GF-D8 (cell line): ENCODE measurements at places on chromosomes 1 and 21.

GRCh38 chr1:185425163-185425562, 108.1 kb upstream of the IVNS1ABP start:
- no peak for DNase-seq

DNA sequence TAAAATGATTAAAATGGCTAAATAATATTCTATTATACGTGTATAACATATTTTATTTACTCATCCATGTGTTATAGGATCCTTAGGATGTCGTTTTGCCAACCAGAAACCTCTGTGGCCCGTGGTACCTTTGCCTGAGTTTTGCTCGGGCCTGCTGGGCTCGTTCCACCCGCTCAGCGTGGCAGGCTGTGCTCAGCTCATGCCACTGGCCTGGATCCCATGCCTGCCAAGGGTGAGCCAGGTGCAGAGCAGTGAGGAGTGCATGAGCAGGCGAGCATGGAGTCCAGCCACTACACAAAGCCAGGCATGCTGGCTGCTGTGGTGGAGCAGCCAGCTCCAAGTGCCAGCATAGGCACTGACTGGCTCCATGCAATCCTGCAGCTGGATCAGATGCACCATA, 417.2 kb downstream of the TTLL7 start:
- no peak for DNase-seq

GRCh38 chr1:25095635-25096200, 136.6 kb downstream of the SYF2 start:
- DNase-seq = no peak

- no peak for DNase-seq
Observed at GRCh38 chr1:218778257-218779126, 395.2 kb upstream of the LYPLAL1 start.

- no peak for DNase-seq
Observed at GRCh38 chr1:84504580-84505492, 1.4 kb upstream of the SPATA1 start.

GRCh38 chr1:160710517-160711252, 937 bp downstream of the CD48 start:
- no peak for DNase-seq

GRCh38 chr1:24959623-24959975, 29.5 kb upstream of the RUNX3 start:
- DNase-seq = no peak

- no peak for DNase-seq
Observed at GRCh38 chr1:145960468-145961108, 2.8 kb upstream of the LIX1L start.

DNA sequence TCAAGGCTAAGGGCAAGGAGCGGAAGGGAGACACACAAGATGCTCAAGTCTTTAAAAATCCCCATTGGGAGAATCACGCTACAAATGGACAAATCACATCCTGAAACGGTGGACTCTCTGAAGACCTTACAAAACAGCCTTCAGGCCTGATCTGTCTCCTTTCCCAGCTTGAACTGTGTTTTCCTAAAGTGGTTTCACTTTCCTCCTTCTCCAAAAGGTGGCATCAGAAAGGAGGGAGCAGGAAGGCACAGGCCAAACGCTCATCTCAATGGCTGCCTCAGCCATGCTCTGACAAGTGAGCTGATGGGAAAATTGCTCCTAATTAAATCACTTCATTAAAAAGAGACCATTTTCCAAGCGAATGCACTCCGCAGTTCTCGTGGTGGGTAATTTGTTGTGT, 47.7 kb downstream of the UTP25 start:
- DNase-seq = no peak

DNA sequence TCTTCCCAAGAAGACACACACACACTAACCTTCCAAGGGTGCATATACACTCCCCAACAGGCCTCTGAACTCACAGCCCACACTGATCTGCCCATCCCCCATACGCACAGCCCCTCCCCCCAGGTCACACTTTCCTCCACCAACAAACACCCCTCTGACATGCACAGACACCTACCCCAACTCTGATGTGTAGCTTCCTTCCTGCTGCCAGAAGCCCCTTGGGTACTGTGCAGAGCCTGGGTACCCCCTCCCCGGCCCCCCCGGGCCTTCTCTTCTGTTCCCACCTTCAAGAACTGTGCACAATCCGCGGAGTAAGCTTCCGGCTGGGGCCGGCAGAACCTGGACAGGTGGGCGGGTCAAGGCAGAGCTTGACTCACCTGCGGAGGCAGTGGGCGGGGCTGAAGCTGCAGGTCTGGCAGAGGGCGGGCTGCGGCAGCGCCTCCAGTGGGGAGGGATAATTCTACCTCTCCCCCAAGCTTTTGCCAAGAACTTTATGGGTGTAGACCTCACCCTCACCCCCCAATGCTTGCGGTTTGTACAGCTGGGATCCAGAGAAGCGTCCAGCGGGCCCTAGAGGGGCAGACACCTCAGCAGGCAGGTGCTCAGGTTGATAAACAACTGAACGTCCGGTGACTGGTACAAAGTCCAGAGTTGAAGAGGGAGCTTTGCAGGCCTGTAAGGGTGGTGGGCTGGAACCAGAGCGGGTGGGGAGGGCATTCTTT, at the start of gene C1orf210:
TSS of gene C1orf210 (minus strand) at position 313 of the 722 bp plus-strand sequence. CDS start 2,311 bp downstream, outside the sequence.
- no peak for DNase-seq

DNA sequence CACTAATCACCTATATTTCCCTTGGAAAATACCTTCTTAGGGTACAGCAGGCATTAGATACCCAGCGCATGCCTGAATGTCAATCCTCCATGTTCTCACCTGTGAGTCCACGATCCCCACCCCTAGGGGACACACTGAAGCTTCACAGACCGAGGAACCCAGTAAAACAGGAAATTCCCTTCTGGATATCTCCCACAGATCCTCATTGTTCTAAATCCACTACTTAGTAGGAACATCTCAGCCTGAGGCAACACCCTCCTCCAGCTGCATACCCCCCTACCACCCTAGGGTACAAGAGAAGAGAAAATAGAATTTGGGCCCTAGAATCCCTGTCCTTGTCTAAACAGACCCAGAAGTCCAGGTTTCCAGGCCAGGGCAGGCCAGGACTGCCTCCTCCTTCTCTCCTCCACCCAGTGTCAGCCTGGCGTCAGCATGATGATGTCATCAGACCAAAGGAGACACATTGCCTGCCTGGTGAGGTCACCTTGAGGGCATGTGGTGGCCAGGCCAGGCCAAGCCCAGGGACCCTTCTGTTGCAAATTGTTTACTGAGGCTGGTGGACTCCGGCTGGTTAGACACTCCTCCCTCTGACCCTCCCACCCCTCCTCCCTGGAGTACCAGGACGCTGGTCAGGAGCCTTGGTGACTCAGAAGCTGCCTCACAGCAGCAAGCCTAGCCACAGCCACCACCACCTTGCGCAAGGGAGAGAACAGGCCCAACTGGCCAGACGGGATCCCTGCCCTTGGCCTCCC, 6.2 kb downstream of the NECTIN4 start:
- no peak for DNase-seq

DNA sequence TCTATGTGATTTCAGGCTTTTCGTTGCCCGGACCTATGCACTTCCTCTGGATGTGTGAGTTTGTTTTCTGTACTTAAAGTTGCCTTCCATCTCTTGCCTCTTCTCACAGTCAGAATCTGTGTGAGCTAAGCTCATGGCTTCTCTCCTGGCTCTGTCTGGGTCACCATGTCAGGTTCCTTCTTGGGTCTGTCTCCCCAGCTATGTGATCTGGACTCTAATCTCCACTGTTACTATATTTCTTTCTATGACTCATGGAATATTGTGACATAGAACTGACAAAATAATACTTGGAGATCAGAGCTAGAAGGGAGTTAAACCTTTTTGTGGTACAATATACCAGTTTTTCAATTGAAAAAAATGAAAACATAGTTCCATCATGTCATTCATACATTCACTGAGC, 172.7 kb upstream of the FGGY start:
- DNase-seq = no peak

- DNase-seq = no peak
Observed at GRCh38 chr1:237386362-237387143, 344.6 kb downstream of the RYR2 start.

GRCh38 chr1:248404024-248404423, 1.2 kb downstream of the OR2T1 start:
- no peak for DNase-seq

GRCh38 chr1:232626452-232626851, 3.5 kb downstream of the SIPA1L2 start:
- no peak for DNase-seq

- DNase-seq = no peak
Observed at GRCh38 chr1:21541835-21542234, 32.6 kb downstream of the ALPL start.

- DNase-seq = no peak
Observed at GRCh38 chr1:245896258-245896657, 610.8 kb downstream of the SMYD3 start.

DNA sequence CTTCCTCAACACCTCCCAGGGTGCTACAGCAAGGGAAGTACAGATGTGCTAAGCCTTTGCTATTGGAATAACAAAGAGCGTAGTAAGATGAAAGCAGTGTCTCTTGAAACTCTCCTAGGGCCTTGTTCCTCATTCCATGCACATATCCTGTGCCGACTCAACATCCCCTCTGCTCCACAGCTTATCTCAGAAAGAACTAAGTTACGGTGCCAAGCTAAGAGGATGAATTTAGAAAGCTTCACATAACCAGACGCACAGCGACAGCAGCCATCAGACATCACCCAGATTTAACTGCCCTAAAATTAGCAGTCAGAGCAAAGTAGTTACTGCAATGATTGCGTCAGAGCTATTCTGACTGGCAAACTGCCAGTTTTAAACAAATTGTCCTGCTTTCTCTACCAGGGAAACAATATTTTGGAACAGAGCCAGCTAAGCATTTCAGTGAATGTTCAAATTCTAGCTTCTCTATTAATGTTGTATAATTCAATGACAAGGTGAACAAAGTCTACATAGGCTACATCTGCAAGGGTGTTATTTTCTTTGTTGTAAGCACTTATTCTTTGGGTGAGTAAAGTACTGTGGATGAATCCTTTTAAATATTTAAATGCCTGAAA, 9.5 kb downstream of the SIPA1L2 start:
- DNase-seq = no peak
